ENCODE measurements at places on chromosomes 4 and X. TPM values are rescaled to one million over a fixed set of nuclear protein-coding genes. Genes with fewer than 3 reads are reported as not detected.

RHOH gene
- total RNA-seq, result 0.26 TPM

TSPAN7 gene
- 3.0 TPM for total RNA-seq

ADGRL3 gene
- 0.06 TPM for total RNA-seq

GPR143 gene
- 0.21 TPM for total RNA-seq

SMARCA1 gene
- 32.3 TPM for total RNA-seq

LDB2 gene
- total RNA-seq, result not detected

ZDHHC15 gene
- not detected for total RNA-seq

GAGE12J gene
- not detected for total RNA-seq

DSPP gene
- total RNA-seq, result not detected

BMPR1B gene
- total RNA-seq, result 4.3 TPM

RBMXL3 gene
- not detected for total RNA-seq

OPN1LW gene
- not detected for total RNA-seq
